ENCODE measurements at places on chromosomes 12 and 14.

DNA sequence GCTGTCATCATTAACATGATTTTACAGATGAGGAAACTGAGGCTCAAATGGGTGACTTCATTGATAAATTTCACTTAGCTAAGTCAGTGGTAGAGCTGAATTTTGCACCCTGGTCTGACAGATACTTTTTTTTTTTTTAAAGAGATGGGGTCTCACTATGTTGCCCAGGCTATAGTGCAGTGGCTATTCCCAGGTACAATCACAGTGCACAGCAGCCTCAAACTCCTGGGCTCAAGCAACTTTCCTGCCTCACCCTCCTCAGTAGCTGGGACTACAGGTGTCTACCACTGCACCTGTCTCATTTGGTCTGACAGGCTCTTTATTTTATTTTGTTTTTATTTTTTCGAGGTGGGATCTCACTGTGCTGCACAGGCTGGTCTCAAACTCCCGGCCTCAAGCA is 24.2 kb upstream of the CORO1C start:
- no peak for DNase-seq

DNA sequence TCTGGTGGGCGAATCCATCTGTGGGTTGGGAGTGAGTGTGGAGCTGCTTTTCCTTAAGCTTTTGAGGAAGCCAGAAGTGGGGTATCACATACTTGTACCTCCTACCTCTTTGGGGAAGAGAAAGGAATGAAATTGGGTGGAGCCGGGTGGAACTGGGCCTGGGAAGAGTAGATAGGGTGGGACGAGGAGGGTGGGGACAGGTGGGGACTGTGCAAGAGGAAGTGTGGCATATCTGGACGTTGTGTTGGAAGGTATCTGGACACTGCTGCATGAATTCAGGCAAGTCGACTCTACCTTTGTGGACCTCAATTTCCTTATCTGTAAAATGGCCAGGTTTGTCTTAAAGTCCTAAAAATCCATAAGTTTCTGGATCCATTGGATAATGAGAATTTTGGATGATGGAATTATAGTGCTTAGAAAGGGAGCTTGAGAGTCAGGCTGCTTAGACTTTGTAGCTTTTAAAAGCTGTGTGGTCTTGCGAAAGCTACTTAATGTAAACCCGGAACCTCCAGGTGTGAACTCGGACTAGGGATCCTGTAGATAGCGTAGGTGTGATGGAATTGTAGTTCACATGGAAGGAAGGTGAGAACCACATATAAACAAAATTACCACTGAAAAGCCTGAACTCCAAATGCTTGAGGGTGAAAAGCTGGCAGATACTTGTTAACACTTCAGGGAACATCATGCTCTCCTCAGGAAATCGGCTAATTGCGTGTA is 2.1 kb downstream of the VRTN start:
- DNase-seq: no peak

- no peak for DNase-seq
These were observed 96.8 kb upstream of the MDM1 start for GRCh38 chr12:68428724-68429501.

DNA sequence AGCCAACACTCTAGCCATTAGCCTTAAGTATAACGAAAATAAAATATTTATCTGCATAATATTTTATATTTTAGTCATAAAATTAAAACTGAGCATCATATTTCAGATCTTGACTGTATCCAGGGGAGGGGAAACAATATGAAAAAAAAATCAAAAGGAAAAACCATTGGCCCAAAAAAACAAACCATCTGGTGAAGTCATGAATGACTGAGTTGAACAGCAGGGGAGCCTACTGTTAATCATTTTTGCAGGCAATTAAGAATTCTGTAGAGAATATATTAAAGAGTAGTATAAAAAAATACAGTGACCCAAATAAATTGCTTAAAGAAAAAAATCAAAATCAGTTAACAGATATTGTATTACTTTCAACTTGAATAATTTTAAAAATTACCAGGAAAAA is 224.8 kb downstream of the C12orf50 start:
- DNase-seq: no peak

DNA sequence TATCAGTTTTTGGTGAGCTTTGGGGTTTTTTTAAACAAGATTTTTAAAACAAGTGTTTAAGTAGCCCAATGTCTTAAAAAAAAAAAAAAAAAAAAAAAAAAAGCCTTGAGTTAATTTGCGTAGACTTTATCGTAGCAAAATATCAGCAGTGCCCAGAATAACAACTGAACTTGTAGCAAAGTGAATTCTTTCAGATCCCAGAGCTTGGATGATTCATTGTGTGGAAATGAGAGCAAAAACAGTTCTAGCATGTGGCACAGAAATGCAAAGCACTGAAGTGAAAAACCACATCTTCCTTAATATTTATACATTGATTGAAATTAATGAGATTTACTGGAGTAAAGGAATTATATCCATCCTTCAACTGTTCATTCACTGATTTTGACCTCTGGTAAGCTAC is 258.1 kb downstream of the EGLN3 start:
- no peak for DNase-seq

DNA sequence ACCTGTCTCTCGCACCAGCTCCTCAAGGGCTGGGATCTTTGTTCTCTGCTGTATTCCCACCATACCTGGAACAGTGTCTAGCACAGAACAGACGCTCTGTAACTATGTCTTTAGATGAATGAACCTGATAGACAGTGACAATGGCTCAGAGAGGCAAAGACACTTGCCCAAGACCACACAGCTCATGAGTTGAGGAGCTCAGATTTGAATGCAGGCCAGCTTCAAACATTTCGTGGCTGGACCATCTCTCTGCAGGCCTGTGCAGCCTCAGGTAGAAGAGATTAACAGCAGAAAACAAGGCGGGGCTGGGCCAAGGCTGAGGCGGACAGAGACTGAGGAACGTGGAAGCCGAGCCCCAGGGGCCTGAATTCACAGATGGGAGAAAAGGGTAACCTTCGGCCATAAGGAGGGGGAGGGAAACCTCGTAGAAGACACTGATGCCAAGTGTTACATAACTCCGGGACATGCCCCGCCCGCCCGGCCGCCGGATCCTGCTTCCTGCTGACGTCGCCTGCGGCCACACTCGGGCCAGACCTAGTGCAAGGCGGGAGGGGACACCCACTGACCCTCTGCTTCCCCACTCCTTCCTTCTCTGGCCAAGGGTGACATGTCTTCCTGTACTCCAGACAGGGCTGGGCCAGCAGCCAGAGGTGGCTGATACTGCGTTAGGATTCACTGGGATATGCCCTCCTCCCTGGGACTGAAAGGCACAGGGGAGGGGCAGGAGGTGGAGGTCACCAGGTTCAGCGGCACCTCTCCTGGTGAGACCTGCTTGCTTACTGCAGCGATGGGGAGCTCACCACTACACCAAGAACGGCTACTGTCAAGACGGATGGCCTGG is 86.8 kb downstream of the RFLNA start:
- no peak for DNase-seq

GRCh38 chr12:49243631-49244030 is 21.3 kb upstream of the TUBA1C start:
- no peak for DNase-seq

- DNase-seq: no peak
These were observed 117.6 kb downstream of the CRADD start for GRCh38 chr12:93794738-93795137.

DNA sequence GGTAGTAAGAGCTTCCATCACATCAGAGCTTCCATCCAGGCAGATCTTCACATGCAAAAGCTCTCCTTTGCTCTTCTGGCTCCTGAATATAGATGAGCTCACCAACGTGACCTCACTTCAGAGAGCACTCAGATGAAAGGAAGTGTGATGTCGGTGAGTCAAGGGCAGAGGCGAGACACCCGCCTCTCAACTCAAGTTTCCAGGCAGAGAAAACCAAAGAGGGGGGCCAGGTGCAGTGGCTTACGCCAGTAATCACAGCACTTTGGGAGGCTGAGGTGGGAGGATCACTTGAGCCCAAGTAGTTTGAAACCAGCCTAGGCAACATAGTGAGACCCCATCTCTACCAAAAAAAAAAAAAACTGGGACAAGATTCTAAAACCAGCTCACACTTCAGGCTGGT is 126.9 kb downstream of the DUSP6 start:
- DNase-seq: no peak

- no peak for DNase-seq
These were observed 28.2 kb downstream of the SOX5 start for GRCh38 chr12:23921099-23921856.

DNA sequence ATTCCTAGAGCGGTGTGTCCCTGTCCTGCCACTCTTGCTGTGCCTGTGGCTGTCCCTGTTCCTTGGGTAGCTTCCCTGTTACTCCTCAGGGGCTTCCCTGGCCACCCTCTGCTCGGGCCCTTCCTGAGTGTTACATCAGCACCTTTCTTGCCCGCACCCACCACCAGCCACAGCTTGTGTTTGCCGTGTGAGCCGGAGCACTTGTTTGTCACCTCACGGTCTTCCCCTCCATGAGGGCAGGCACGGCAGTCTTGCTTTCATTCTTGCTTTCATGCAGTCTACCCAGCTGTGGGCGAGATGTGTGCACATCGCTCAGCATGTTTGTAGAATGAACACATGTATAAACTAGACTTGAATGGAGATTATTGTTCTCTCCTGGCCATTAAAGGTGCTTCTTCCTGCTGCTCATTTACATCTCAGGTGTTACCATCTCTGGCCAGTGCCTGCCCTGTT is 42.0 kb downstream of the TRAF3 start:
- no peak for DNase-seq

GRCh38 chr12:42084522-42084921 is 60.2 kb downstream of the GXYLT1 start:
- DNase-seq: no peak

- no peak for DNase-seq
These were observed 1253.7 kb downstream of the LRFN5 start for GRCh38 chr14:42860371-42860770.

- no peak for DNase-seq
These were observed 179.2 kb upstream of the PDE3A start for GRCh38 chr12:20188930-20189653.

DNA sequence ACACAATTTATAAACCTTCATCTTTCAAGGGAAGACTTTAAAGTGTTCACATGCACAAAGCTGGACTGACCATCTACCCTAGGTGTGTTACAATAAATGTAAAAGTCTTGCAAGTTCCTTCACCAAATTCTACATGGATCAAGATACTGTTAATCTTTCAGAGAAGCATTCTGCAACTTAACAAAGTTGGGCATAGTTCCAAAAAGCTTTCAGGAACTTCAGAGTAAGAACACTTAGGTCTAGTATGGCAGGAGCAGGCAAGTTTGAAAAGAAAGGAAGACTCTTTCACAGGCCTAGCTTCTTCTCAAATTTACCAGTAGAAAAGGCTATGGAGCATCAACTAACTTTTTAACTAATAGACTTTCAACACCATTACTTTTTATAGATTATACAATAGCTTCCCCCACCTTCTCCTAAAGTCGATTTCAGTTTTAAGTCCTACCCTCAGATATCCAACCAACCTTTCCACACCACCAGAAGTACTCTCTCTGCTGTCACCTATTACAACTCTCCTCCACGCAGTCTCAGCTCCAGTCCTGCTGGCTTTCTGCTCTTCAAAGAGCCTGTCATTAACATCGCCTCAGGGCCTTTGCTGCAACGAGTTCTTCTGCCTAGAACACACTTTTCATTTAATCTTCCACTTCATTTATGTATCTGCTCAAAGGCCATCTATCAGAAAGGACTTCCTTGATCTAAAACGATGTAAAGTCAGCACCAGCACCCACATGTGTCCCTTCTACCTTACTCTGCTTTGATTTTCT is 333.9 kb downstream of the CEP128 start:
- no peak for DNase-seq

DNA sequence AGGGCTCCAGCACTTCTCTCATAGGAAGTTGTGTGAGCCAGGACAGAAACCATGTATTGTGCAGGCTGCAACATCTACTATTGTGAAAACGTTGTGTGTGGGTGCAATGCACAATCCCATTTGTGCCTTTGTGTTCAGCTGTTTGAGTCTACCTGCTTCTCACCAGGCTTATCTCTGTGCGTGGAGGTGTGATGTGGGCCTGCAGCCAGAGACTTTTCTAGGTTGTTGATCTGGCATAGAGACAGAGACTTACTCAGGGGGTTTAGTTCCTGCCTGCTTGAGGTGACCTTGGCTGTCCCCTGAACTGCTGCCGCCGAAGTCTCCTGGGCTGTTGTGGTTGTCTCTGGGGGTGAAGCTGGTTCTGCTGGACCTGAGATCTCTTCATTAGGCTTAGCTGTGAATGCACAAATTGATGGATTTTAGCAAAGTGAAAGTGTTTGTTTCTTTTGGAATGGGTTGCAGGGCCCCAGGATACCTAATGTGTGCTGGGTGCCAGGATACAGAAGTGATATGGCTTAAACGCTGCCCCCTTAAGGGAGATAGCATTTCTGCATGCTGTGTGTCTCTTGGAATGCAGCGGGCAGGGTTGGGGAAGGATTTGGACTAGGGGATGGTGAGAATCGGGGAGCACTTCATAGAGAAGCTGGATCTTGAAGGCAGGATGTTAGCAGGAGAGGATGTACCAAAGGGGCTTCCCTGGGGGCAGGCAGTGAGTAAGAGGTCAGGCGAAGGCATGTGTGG is 2.5 kb downstream of the LACRT start:
- no peak for DNase-seq

DNA sequence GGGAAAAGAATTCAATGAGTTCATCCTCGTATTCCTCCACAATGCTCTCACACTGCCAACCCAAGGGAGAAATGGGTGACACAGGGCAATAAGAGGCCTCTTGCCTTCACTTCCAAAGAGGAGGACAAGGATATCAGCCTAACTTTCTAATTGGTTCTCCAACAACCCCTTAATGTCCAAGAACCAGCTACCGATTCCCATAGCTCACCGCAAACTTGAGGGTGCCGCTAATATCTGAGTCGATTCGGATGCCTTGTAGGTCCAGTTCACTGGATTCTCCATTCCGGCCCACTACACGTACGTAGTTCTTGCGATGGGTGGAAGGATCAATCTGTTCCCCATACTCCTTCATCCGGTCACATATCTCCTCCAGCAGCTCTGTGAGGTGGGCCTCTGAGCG is 4.8 kb downstream of the CNPY2 start:
- DNase-seq: no peak

- peak; percentile 23 for DNase-seq
These were observed 515.7 kb upstream of the ATXN7L3B start for GRCh38 chr12:74021937-74022336.

- no peak for DNase-seq
These were observed at the start of gene NEUROD4 for GRCh38 chr12:55019784-55020183. TSS of gene NEUROD4 (plus strand) at chr12:55019974. CDS start at chr12:55026440, 6,466 bp downstream.

DNA sequence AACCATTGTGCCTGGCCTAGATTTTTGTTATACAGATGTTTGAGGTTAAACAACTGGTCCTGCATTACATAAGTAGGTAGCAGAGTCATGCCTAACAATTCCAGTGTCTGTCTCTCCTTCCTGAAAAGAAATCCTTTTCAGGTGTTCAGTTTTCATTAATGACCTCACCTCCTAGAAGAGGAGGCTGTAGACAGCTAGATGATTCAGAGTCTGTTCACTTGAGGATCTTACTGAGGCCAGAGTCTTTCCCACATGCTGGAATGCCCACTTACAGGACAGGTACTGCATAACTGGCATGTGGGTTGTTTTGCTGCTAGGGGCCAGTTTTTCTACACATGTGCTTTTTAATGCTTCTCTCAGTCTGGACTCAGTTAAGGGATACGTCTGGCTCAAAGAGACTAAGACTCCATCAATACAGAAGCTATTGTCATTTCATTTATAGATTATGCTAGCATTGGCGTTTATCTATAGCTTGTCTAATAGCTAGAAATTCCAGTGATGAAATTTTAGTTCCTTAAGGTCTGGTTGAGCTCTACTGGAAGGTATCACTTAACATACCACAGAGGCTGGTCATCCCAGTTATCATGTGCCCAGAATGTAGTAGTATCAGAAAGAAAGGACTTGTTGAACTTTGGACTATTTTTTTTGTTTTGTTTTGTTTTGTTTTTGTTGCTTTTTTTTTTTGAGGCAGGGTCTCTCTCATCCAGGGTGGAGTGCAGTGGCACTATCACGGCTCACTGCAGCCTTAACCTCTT is 206.4 kb downstream of the ERC1 start:
- no peak for DNase-seq

Data from NCI-H1092 treated with DMSO at 0.1 percent for 48 hours (cell line).